ENCODE measurements at places on chromosomes 12 and 14.

- DNase-seq: no peak
These were observed 101.1 kb upstream of the BCL2L14 start for GRCh38 chr12:11969437-11970154.

GRCh38 chr14:33647385-33647786 lies 303.5 kb downstream of the EGLN3 start:
- DNase-seq: no peak

DNA sequence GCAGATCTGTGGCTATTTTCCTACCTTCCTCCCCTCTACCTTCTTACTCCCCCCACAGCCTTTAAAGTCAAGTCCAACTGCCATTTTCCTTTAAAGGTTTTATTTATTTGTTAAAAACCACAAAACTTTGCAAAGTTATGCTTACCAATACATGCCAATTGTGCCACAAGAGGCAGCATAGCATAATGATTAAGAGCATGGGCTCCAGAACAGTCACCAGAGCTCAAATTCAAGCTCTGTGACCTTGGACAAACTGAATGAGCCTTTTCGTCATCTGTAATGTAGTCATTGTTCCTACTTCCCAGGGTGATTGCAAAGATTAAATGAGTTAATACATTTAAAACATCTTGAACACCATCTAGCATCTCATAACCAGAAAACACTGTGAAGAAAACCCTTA lies 13.0 kb upstream of the FMNL3 start:
- no peak for DNase-seq

DNA sequence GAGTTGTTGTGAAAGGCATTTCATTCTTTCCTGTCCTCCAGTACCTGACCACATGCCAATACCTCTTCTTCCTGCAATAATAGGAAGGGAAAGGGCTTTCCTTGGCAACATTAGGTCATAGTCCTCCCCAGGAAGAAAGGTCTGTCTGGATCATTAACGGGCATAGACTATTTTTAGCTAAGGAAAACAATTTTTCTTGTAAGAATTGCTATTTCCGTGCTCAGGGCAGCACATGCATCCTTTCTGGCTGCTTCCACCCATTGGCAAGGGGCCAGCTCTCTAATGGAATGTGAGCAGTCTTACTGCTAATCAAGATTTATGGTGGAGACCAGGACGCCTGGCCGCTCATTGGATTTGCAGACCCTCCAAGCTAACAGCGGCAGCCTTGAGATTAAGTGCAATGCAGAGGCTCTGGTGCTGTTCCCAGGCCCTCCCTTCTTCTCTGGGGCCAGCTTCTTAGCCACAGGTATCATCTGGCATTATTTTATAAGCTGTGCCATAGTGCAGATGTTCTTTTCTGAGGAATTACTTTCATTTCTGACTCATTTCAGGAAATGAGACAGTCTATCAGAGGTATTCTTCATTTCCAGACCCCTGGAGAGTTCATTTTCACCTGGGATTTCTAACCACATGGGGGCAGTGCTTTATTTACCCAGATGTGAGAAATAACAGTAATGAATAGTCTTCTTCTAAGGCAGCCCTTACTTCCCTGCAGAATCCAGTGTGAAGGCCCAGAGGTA lies 52.9 kb downstream of the ANO6 start:
- no peak for DNase-seq

GRCh38 chr12:93113317-93114006 lies 184.4 kb upstream of the EEA1 start:
- DNase-seq: no peak

DNA sequence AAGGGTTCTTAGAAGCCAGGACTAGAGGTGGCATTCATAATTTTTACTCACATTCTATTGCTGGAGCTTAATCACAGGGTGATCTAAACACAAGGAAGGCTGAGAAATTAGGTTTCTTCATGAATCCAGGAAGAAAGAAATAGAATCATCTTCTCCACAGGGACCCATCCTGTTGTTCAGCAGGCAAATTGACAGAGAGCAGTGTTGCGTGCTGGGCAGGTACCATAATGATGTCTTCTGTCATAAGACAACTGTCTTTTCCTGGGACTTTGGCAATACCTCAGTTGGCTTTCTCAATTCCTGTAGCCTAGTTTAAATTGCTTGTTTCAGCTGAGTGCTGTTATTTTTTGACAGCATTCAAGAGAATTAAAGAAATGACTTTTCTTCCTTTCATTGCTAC lies 468.0 kb upstream of the SYT1 start:
- no peak for DNase-seq

DNA sequence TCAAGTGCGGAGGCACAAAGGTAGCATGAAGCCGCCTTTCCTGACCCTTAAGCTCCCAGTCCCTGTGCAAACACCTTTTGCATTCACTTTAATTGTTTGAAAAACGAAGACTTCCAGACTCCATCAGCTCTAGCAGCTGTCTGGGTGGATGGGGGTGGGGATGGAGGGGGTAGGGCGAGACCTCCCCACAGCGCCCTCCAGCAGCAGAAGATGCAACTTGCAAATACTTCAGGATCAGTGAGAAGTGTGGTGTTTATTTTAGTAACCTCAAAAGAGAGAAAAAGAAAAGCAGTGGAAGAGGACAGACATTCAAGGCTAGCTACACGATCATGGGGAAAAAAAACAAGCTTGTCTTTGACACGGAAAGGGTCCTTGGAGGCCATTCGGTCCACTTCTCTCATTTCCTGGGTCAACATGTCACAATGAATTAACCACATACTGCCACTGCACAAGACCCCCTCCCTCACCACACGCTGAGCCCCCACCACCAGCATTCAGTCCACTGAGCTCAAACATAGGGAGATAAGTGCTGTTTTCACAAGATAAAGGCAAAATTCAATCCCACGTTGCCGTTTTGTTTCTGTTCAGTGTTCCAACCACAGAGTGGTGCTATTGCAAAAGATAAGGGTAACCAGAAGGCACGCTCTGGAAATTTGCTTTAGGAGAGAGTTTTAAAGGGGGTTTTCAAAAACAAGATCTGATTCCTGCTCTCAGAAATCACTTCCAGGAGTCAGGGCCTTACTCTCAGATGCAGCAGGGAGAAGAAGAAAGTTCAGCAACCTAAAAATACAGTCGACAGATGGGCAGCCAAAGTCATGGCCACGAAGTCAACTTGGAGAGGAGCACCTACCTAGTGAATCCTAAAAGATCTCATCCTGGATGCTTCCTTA lies 3.3 kb upstream of the NTF3 start:
- peak; percentile 38 for DNase-seq

- no peak for DNase-seq
These were observed 332.6 kb downstream of the GLT1D1 start for GRCh38 chr12:129185855-129186254.

DNA sequence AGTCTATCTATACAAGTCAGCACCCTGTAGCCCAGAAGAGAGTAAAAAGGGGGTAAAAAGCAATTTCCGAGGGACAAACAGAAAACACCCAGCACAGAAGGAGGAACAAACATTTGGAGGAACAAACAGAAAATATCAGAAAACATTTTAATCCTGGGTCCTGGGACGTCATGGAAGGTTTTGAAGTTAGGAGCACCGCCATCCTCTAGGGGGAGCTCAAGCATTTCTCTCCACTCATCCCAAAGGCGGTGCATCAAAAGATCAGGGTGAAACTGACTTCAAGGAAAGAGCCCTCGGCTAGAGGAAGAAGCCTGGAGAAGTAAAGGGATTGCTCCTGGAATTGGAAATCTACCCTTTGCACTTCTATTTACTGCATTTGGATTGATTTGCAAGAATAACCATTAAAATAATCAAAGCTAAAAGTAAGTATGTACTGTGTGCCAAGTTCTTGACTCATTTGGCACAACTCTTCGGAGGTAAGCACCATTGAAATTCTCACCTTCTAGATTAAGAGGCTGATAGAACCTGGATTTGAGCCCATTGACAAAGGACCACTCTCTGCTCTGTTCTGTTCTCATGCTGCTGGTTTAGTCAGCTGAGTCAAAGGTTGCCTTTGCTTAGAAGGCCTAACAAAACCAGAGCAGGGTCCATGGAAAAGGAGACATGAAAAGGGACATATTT lies 17.2 kb upstream of the POC1B start:
- peak; percentile 77 for DNase-seq

- peak; percentile 64 for DNase-seq
These were observed 138.0 kb downstream of the ASCL4 start for GRCh38 chr12:107912421-107913004.

Measured in neuronal stem cell (in vitro differentiated cells).